ENCODE measurements at places on chromosomes 2 and 18.

DNA sequence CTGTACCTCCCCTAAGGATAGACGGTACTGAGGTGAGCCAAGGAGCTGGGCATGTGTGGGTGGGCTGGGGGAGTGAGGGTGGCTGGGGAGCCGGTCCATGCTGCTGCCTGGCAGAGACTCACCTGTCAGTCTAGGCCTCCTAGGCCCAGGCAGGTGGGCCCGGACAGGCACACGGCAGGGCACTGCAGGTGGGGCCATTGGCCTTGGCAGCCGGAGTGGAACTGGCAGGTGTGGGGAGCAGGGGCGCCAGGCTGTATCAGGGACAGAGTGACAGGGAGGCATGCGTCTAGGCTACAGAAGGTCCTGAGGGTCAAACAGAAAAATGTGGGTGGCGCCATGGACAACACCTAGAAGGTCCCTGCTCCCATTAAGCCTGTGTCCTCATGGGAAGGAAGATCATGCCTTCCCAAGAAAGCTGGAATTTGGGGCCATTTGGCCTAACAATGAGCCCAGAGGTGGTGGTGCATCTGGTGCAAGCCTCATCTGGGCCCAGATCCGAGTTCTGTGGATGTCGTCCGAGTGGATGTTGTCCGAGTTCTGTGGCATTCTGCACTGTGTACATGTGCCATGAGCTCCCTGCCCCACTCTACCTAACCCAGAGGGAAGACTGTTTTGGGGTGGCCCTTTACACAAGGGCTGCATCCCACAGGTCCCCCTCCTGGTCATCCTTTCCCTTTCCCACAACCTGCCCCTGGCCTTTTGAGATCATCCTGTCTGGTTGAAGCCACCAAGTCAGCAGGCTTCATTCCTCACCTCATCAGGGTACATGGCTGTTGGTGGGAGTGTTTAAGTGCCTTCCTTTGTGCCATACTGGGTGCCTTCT lies 249.7 kb downstream of the GLI2 start:
- DNase-seq, result no peak

DNA sequence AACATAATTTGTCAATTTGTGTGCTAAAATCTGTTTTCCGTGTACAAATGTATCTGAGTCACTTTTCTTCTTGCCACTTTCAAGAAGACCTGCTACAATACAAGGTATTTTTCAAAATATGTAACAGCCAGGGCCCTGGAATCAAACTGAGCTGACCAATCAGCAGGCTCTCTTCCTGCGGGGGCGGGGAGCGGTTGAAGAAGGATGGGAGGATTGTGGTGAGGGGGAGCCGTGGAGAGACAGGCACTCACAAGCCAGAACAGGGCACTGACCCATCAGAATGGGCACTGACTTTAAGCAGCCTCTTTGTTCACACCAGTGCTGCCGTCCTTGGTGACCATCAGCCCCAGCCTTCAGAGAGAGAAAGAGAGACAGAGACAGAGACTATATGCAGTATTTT lies 40.6 kb upstream of the CCNYL1 start:
- DNase-seq, result no peak

GRCh38 chr2:133675-134593 lies 87.6 kb upstream of the FAM110C start:
- no peak for DNase-seq

DNA sequence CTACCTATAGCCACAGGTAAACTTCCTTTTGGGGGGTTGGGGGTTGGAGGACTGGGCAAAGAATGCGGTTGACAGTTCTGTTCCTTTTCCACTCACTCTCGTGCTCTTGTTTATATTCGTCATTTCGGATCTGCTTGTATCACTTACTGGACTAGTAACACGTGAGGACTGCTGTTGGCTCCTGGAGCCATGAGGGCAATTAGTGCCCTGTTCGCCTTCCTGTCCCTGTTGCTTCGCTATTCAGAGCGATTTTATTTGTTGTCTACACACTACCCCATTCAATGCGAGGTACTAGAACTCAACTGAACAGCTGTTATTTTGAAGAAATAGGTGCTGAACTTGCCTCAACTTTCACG lies 1.1 kb downstream of the KCNJ3 start:
- no peak for DNase-seq
